ENCODE measurements at places on chromosomes 5 and 9. TPM values are rescaled to one million over a fixed set of nuclear protein-coding genes. Genes with fewer than 3 reads are reported as not detected.
A peak's percentile ranks its signal among the peaks of the same experiment; 100 is the strongest.

DNA sequence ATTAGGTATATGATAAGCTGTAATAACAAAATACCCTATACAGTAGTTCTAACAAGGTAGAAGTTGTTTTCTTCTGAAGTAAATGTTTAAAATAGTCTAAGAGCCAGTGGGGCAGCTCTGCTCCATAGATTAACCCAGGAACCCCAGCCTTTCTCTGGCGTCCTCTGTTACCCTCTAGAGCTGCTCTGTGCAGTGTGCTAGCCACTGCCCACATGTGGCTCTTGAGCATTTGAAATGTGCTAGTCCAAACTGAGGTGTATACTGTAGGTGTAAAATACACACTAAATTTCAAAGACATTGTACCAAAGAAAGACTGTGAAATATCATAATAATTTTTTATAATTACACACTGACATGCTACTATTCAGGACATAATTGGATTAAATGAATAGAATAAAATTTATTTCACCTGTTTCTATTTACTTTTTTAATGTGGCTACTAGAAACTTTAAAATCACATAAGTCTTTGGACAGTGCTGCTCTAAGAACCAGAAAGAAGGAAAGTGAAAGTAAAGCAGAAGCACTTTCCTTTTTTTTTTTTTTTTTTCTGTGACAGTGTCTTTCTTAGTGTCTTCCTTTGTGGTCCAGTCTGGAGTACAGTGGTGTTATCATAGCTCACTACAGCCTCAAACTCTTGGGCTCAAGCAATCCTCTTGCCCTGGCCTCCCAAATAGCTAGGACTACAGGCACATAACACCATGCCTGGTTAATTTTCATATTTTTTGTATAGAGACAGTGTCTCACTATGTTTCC, 39.3 kb downstream of the RAI14 start:
- DNase-seq: no peak

- DNase-seq: peak; percentile 84
These were observed 1.2 kb upstream of the NPR3 start for GRCh38 chr5:32709750-32710549.

- no peak for DNase-seq
These were observed 220.5 kb upstream of the ADRA1B start for GRCh38 chr5:159695741-159696294.

- DNase-seq: no peak
These were observed 129.4 kb upstream of the GPR151 start for GRCh38 chr5:146645342-146645741.

- no peak for DNase-seq
These were observed 33.4 kb downstream of the ACER2 start for GRCh38 chr9:19442240-19442639.

- DNase-seq: no peak
These were observed 5.9 kb downstream of the PCDHB6 start for GRCh38 chr5:141155540-141156374.

- no peak for DNase-seq
These were observed 218.1 kb downstream of the CETN3 start for GRCh38 chr5:90191352-90192045.

The CAVIN4 gene
- total RNA-seq: 0.31 TPM

DNA sequence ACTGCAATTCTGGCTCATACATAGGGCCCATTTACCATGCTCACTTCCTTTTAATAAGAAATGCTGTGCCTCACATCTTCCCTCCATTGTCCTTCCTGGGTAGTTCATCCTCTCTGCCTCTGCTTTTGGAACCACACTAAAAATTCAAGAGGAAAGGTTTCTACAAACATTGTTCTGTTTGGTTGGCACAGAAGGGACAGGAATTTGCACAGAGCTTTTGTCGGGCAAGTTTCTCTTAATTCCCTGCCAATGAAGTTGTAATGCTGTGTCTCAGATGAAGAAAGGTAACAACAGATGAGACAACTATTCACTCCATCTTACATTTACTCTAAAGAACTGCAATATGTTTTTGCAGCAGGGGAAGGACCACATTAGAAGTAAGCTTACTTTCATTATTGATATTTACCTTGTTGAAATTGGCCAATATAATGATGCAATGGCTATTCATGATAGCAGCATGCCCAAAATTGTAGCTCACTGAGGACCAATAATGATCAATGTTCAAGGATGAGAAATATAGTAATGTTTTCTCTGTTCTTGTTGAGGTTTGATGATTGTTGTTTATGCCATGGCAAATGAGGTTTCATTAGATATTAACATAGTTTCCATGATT, 82.5 kb upstream of the HMHB1 start:
- DNase-seq: no peak

DNA sequence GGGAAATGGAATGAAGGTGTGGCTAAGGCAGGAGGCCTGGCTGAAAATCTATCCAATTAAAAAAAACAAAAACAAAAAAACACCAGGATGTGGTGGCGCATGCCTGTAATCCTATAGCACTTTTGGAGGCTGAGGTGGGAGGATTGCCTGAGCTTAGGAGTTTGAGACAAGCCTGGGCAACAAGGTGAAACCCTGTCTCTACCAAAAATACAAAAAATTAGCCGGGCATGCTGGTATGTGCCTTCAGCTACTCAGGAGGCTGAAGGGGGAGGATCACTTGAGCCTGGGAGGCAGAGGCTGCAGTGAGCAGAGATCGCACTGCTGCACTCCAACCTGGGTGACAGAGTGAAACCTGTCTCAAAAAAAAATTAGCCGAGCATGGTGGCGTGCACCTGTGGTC, 21.1 kb downstream of the GRHPR start:
- no peak for DNase-seq

All from sciatic nerve (tissue), 2 donors.